ENCODE measurements at places on chromosomes 16 and 17. TPM values are rescaled to one million over a fixed set of nuclear protein-coding genes. Genes with fewer than 3 reads are reported as not detected.

ASB16 gene
- not detected for total RNA-seq

TAF1C gene
- total RNA-seq = 22.2 TPM

IGSF6 gene
- total RNA-seq = not detected

PPP1R27 gene
- not detected for total RNA-seq

TBC1D3E gene
- total RNA-seq = not detected

HBA2 gene
- total RNA-seq = not detected

DNA sequence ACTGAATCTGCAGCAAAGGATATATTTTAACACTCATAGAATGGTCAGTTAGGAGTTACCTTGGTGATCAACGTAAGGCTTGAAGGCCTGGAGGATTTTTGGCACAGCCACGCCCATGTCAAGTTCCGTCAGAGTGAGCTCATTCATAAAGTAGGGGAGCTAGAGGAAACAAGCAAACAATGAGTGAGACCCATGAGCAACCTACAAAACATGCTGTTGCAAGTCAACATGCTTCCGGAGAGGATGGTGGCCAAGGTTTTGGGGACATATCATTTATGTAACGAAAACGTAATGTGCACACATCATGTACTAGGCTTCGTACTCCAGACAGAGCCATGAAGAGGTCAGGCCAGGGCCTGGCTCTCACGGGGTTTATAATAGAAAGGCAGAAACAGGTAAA lies 41.1 kb upstream of the ERN1 start:
- DNase-seq = no peak

GRCh38 chr17:65797101-65797500 lies 235.7 kb upstream of the AXIN2 start:
- DNase-seq = no peak

GRCh38 chr16:57805176-57805575 lies 2.9 kb upstream of the KIFC3 start:
- no peak for DNase-seq

GRCh38 chr16:85554889-85555718 lies 58.0 kb upstream of the GSE1 start:
- no peak for DNase-seq

DNA sequence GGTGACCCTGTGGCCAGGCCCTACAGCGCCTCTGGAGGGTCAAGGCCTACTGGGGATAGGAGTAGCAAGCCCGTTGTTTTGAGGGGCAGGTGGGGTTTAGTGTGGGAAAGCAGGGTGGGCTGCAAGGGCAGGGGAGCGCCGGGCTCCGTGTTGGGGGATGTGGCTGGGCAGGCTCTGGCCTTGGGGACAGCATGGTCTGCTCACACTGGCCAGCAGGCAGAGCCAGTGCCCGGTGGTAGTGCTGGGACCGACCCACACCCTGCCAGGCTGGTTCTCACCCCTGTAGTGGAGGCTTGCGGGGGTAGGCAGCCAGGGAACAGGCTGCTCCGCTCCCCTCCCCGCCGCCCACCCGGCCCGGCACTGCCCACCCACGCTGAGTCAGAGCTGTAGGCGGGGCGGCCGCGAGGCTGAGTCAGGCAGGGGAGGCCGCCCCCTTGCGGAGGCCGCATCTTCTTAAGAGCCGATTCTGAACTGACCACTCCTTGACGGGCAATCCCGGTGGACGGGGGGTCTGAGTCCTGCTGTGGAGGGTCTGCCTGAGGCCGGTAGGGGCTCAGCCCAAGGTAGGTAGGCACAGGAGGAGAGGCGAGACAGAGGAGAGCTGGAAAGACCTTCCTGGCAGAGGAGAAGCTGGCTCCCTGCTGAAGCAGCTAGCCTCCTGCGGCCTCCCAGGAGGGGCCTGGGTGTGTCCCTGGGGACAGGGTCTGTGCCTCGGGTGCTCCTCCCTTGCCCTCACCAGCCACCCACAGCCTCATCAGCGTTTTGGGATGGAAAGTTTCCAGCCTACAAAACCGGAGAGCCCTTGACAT lies 62.4 kb downstream of the BAIAP2 start:
- no peak for DNase-seq

DNA sequence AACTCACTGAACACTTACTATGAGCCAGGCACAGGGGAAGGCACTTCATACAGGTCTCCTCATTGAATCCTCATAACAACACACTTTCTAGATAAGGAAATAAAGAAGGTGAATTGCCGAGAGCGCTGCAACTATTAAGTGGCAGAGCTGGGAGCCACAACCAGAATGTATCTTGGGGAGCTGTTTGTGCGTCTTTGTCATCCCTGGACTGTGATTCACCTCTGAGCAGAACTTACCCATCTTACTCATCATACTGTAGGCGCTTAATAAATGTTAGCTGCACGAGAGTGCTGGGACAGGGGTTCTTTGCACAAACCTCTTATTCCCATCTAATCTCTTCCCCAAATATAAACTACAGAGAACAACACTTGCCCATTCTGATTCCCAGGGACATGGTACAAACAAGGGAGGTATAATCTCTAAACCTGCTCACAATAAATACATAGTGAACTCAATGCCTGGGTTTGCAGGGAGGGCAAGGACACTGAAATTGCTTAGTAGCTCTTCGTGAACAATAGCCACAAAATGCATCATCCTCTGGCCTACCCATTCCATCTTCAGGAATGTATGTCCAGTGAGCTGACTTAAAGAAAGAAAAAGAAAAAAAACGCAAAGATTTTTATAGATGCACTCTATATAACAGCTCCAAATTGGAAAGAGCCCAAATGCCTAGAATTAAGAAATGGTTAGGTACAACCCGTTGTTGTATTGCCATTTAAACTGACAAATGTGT lies 43.0 kb downstream of the MYO18A start:
- no peak for DNase-seq

- peak; percentile 58 for DNase-seq
Observed at GRCh38 chr16:48522041-48522440, 87.9 kb downstream of the N4BP1 start.

DNA sequence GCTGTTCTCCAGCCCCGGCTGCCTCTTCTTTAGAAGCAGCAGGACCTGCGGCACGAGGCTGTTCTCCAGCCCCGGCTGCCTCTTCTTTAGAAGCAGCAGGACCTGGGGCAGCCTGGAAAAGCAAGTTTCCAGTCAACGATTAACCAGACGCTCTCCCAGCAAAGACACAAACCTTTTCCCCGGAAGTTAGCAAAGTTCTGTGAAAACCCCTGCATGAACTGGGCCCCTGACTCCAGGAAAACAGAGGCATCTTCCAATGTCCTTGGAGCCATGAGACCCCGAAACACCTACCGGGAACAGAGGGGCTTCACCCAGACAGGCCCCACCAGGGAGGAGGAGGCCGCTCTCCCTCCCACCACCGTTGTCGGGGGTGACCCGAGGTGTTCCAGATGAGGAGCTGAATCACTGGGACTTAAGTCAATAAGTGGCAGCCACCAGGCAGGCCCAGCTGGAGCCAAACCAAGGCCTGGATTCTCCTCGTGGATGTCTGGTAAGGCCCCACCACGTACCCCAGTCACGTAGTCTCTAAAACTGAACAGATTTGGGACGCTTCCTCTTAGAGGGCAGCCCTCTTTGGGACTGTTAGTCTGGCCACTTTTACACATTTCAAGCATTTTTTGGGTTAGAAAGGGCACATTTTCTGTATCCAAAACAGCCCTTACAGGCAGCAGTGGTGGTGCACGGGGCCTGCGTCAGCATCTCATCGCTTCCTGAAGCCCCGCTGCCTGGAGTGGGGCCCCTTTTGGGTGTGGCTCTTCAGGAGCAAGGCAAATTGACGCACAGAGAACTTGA lies at the start of gene RPH3AL:
TSS of gene RPH3AL (minus strand) at position 387 of the 792 bp plus-strand sequence. CDS start 25,264 bp downstream, outside the sequence.
- no peak for DNase-seq

GRCh38 chr16:66706506-66706880 lies 9.9 kb upstream of the CMTM4 start:
- no peak for DNase-seq

DNA sequence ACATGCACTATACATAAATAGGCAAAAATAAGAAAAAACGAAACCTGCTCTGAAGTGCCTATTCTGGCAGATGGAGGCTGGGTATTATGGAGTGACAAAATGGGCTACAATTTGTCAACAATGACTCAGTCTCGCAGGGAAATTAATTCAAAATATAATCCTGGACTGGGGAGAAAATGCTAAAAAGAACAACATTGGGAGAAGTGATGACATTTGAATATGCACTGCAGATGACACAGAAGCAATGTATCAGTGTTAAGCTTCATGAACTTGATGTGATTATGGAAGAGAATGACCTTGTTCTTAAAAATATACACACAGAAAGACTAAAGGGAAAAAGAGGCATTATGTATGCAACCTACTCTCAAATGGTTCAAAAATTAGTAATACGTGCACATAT lies 74.8 kb upstream of the PSMD7 start:
- no peak for DNase-seq

GRCh38 chr17:50109207-50109606 lies 14.1 kb downstream of the PDK2 start:
- no peak for DNase-seq

- DNase-seq = no peak
Observed at GRCh38 chr17:64687961-64688360, 25.9 kb upstream of the SMURF2 start.

GRCh38 chr16:75957870-75958269 lies 231.6 kb upstream of the CPHXL start:
- no peak for DNase-seq

GRCh38 chr16:55393991-55394390 lies 70.0 kb downstream of the IRX6 start:
- no peak for DNase-seq

- no peak for DNase-seq
Observed at GRCh38 chr17:39706921-39707337, 7.1 kb downstream of the ERBB2 start.

DNA sequence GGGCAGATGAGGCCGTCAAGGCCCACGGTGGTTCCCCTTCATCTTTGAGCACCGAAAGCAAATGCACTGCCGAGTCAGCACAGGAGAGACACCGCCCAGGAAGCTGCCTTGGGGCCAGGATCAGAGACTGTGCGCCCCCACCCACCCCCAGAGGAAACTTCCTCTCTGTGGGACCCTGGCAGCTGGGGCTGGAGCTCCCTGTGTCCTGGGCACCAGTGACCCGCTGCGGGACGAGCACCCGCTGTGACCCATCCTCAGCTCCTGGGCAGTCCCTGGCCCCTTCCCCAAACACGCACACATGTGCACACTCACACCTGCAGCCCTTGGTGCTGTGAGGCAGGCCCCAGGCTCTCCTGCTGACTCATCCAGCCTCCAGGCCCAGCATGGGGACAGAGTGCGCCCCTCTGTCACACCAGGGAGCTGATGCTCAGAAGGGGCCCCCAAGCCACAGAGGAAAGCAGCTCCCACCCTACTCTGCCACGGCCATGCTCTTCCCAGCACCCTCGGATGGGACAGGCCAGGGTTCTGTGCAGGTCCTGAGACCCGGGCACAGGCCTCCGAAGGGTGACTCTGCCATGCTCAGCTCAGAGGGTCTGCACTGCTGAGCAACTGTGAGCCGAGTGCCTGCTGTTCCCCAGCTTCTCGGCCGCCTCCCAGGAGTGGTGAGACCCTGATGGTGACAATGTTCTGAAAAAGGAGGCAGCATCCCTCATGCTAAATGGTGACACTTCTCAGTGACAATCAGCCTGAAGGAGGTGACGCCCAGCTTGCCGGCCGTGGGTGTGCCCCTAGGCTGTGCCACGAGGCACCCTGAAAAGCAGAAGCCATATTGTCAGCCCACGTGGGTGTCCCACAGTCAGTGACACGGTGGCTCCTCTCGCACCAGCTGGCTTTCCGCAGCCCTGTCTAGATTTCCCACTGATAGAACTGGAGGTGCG lies 3.6 kb downstream of the PIEZO1 start:
- DNase-seq = no peak

- no peak for DNase-seq
Observed at GRCh38 chr16:50093607-50094539, 28.1 kb downstream of the HEATR3 start.

DNA sequence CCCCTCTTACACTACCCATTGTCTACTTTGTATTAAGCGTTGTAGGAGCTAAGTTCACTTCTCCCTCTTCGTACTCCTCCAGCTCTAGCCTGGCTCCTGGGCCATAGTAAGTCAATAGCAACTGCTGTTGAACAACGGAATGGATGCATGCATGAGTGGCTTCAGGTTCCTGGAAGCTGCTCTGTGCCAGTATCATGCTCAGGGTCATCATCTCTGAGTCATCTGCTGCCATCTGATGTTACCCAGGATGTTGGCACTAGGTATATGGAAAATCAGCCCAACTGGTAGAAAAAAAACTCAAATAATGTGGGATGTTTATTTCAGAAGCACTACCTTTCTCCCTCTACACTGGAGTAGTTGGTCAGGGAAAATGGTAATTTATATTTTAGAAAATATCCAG lies 536.8 kb downstream of the NPIPA7 start:
- DNase-seq = no peak
